GM06990 (cell line): ENCODE measurements at places on chromosomes 5 and 9.

- DNase-seq = no peak
These were observed 57.5 kb downstream of the DAB2IP start for GRCh38 chr9:121708768-121709488.

- DNase-seq = no peak
These were observed 71.2 kb downstream of the UHRF2 start for GRCh38 chr9:6484210-6484609.

DNA sequence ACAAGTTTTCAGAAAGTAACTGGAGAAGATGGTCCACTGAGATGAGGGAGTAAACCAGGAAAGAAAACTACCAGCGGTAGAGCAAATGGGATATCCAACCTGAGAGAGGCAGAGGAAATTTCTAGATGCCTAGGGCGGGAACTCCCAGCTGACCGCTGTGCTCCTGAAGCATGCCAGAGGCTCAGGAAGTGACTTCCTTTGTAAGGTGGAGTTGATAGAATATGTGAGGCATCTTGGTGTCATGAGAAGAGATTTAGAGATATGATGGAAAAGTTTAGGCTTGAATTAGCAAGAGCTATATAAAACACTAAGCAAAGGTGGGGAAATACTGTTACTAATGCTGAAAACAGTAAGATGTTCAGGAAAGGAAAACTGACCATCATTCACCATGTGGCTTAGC lies 124.1 kb downstream of the C9orf152 start:
- no peak for DNase-seq

DNA sequence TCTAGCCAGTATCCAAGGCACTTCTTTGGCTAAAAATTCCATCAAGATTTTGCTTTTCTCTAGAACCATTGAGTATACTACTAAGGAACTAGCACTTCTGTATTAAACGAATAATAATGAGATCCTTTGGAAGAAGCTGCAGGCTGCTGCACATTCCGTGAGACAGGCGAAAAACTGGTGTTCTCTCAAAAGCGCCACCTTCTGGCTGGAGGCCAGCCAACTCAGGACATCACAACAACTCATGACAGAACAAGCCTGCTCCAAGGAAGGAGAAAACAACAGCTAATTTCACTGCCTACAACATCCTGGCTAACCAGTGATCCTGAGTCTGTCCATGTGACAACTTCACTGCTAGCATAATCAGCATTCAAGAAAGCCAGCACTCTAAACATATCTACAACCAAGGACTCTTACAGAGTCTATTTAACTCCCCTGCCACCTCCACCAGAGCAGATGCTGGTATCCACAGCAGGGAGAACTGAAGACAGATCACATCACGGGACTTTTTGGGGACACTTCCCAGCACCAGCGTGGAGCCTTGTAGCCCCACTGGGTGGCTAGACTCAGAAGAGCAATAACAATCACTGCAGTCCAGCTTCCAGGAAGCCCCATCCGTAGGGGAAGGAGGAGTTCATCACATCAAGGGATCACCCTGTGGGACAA lies 150.5 kb downstream of the YTHDC2 start:
- no peak for DNase-seq

DNA sequence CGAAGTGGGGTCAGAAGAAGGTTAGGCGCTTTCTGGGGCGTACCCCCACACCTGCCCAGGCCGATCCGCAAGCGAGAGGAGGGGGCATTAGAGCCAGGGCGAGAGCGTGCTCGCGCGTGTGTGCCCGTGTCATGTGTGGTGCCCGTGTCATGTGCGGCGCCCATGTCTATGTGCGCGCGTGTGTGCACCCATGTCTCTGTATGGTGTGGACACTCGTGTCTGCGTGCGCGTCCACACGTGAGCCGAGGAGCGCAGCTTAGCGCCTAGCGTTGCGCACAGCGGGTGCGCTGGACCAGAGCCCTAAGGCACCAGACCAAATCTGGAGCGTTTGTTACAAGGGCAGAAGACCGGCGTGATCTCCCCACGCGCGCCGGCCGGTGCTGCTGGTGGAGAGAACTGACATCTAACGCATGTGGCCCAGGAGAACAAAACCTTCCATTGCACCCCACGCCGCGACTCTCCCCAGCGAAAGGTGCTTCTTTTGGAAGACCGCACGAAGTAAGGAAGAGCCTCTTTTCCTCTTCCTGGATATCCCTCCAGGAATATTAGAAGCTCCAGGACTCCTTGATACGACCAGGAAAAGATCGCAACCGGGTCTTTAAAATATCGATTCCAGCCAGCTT lies 644 bp downstream of the NIM1K start:
- DNase-seq = peak; percentile 49

DNA sequence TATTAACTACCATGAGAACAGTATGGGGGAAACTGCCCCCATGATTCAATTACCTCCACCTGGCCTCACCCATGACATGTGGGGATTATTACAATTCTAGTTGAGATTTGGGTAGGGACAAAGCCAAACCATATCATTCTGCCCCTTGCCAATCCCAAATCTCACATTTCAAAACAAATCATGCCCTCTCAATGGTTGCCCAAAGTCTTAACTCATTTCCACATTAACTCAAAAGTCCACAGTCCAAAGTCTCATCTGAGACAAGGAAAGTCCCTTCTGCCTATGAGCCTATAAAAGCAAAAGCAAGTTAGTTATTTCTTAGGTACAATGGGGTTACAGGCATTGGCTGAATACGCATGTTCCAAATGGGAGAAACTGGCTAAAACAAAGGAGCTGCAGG lies 180.7 kb upstream of the CDH12 start:
- no peak for DNase-seq

- DNase-seq = no peak
These were observed 36.1 kb downstream of the PAPPA start for GRCh38 chr9:116189683-116190082.

DNA sequence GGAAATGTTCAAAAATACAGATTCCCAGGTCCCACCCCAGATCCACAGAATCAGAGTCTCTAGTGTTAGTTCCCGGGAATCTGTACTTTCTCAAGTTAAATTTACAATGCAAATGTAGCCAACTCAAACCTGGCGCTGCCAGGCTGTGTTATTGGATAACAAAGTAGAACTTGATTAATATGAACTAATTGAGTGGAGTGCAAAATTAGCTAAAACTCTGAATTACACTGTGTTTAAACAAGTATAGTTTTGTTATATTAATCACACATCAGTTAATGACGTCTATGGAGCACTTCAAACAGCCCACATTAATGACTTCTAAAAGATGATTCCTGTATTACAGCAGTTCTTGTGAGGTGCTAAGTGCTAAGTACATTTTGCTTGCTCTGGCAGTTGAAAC lies 32.4 kb upstream of the CYFIP2 start:
- DNase-seq = no peak

GRCh38 chr9:95311961-95312360 lies 5.5 kb downstream of the FANCC start:
- no peak for DNase-seq

- no peak for DNase-seq
These were observed 35.2 kb downstream of the KCNMB1 start for GRCh38 chr5:170353961-170354360.

DNA sequence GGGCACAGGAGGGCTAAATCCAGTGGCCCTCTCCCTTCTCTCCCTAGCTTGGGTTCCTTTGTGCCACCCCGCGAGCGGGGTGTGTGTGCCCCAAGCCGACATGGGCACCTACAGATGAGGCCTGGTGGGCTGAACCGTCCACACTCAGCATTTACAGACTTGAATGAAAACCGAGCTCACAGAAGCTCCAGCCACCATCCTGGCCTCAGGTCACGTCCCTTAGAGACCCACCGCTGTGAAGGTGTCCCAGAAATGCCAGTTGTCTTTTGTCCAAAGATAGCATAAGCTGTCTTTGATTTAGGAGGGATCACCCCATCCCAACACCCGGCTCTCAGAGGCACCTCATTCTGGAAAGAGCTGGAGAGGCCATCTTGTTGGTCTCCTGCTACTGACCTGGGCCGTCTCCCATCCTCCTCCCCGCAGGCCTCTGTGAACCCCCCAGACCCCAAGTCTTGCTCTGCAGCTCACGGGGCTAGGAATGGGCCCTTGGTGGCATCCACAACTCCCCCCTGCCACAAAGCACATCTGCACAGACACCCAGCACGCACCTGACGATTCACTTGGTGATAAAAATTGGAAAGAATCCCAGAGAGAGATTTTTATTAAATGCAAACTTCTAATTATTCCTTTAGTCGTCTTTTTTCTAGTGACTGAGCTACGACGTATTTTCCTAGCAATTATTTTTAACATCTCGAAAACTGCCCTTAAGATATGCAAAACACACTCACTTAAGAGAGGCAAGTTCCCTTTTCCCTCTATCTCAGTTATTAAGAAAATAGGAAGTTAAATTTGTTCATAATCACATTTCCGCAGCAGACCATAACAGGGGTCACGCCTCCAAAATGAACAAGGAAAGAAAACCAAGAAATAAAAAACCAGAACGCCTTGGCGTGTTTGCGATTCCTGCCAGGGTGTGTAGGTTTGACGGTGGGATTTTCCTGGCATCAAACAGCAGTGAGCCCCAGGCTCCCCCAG lies 80.5 kb upstream of the LMX1B start:
- no peak for DNase-seq

DNA sequence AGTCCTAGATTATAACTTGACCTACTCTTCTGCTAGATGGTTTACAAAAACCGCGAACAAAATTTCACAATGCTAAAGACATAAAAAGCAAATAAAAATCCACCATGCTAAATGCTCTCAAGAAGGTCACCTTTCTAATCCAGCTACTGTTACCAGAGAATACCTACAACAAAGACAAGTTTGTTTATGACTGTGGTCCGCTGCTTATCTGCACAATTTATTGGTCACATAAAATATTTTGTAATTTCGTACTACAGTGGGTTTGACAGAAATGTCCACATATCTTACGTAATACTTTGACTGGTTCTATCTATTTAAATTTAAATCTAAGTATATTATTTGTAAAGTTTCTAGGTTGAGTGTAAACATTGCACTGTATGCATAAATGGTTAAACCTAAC lies 257.6 kb upstream of the ZNF608 start:
- no peak for DNase-seq

DNA sequence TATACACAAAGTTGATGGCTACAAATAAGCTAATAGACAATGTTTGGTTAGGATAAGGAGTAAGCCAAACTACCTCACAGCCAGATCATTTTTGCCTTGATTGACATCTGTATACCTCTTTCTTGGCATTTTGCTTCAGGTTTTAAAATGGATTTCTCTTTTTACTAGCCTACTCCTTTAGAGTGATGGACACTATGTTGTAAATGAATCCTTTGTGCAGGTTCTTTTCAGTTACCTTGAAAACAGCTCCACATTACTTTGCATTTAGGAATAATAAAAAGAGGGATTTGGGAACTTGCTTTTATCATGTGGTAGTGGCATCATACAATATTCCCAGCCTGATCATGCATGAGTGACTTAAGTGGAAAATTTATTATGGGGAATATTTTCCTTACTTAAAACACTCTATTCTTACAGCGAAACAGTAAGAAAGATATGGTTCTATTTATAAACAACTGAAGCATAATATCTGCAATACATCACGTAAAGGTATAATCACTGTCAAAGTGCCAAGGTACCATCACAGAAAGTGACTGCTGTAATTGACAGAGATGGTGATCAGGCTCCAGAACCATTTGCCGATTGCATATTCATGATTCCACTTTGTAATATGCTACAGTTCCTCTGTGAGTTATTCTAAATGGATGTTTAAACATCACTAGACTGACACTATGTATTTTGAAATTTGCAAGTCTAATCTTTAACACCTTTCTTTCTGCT lies 327.0 kb downstream of the DMRTA1 start:
- no peak for DNase-seq

DNA sequence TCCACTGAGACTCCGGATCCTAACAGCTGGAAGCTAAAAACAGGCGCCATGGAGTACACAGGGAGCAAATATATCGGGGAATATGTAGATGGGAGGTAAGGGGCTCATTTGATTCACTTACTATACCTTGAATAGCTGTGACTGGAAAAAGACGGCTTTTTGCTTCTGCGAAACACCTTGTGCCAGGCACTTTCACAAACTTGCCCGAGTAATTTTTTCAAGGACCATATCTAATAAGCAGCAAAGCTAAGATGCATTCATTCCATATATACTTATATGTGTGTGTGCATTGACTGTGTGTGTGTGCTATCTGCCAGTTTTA lies 178 bp downstream of the MORN5 start:
- DNase-seq = no peak

DNA sequence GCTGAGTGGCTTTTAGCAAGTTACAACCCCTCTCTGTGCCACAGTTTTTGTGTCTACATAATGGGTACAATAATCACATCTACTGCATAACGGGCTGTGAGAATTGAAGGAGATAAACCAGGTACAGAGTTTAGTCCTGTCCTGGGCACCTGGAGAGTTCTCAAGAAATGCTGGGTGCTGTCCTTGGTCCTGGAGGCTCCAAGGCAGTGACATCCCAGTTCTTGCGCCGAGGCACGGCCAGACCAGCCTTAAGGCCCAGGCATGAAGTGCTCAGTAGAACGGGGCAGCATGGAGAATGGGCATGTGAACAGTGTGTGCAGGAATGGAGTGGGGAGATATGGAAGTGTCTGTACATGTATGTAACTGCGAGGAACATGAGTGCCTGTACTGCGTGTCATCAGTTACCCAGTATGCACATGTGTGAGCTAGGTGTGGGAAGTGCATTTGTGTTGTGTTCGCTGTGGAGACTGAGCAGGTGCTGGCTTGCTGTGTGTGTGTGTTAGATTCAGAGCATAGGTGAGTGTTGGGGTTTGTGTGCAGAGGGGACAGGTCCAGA lies 6.3 kb upstream of the UNC5A start:
- no peak for DNase-seq

- DNase-seq = no peak
These were observed 96.8 kb downstream of the OR2K2 start for GRCh38 chr9:111232997-111233790.

GRCh38 chr9:89842267-89842768 lies 237.5 kb downstream of the GADD45G start:
- DNase-seq = no peak

DNA sequence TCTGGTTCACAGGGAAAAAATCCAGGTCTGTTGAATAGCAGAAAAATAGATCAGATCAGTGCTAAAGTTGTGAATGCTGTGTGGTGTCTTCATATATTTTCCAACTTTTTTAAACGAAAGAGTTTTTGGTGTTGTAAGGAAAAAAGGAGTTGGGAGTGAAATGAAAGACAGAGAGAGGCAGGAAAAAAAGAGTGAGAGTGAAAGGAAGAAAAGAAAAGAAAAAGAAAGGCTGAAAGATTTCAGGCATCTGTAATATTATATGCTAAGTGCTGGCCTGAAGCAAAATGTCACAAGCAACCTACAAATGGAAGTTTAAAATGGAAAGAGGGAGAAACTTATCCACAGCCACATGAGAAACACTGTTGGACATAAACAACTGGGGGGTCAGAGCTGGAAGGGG lies 124.4 kb downstream of the EBF1 start:
- DNase-seq = no peak

GRCh38 chr5:150429410-150429873 lies 16.7 kb upstream of the CD74 start:
- DNase-seq = no peak

- DNase-seq = no peak
These were observed 27.5 kb downstream of the PHF2 start for GRCh38 chr9:93603906-93604326.

DNA sequence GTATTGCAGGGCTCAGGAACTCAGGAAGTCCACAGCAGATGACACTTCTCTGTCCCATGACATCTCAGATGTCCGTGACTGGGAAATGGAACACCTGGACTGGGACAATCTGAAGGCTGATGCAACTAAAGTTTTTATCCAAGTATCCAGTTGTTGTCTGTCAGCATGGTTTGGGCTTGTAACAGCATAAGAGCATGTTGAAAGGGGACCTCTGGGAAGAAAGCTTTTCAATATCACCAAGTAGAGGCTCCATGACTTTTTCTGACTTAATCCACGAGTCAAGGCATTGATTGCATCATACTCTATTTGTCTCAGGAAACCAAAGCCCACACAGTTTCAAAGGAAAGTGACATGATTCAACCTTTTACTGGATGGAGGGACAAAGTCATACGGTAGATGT lies 807.7 kb downstream of the MTRR start:
- DNase-seq = no peak
